Thyroid gland (tissue), 4 donors: ENCODE measurements at places on chromosomes 11 and 22. TPM values are rescaled to one million over a fixed set of nuclear protein-coding genes. Genes with fewer than 3 reads are reported as not detected.

The DERL3 gene
- total RNA-seq = 1.6 TPM

The MS4A4E gene
- 0.56 TPM for total RNA-seq

The IRF7 gene
- 28.5 TPM for total RNA-seq

The PDE3B gene
- total RNA-seq = 3.0 TPM

The CECR2 gene
- 7.7 TPM for total RNA-seq

The MFNG gene
- 20.4 TPM for total RNA-seq

The KRTAP5-11 gene
- total RNA-seq = not detected

The OR2AG1 gene
- total RNA-seq = not detected

The TSPAN18 gene
- total RNA-seq = 3.6 TPM

The SYT8 gene
- not detected for total RNA-seq

The AIFM3 gene
- total RNA-seq = 0.11 TPM

The B4GALNT4 gene
- total RNA-seq = 0.98 TPM

The TREH gene
- not detected for total RNA-seq

The CCDC116 gene
- total RNA-seq = 0.89 TPM

The APOL3 gene
- 91.9 TPM for total RNA-seq

The ANKRD42 gene
- 25.8 TPM for total RNA-seq

The OR8D1 gene
- total RNA-seq = not detected
